ENCODE measurements at places on chromosomes 5 and 9.

- no peak for DNase-seq
Observed at GRCh38 chr5:105680858-105681475, 1989.8 kb downstream of the EFNA5 start.

DNA sequence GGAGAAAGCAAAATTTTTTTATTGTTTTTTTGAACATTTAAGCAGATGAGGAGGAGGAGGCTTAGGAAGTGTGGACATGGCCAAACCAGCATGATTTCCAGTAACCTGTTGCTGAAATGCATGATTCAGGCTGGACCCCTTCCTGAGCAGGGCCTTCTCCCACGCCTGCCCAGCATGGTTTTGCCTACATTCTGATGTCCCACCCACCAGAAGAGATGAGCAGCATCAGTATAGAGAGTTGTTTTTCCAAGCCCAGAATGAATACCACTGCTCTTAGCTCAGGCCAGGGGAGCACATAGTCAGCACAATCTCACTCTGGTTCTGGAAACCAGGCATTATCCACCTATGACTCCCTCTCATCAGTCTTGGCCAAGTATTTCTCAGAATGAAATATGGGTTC lies 90.1 kb downstream of the PAPPA start:
- DNase-seq: no peak

- no peak for DNase-seq
Observed at GRCh38 chr9:20208961-20209371, 413.3 kb downstream of the MLLT3 start.

GRCh38 chr5:119055294-119055693 lies 15.6 kb upstream of the DMXL1 start:
- no peak for DNase-seq

DNA sequence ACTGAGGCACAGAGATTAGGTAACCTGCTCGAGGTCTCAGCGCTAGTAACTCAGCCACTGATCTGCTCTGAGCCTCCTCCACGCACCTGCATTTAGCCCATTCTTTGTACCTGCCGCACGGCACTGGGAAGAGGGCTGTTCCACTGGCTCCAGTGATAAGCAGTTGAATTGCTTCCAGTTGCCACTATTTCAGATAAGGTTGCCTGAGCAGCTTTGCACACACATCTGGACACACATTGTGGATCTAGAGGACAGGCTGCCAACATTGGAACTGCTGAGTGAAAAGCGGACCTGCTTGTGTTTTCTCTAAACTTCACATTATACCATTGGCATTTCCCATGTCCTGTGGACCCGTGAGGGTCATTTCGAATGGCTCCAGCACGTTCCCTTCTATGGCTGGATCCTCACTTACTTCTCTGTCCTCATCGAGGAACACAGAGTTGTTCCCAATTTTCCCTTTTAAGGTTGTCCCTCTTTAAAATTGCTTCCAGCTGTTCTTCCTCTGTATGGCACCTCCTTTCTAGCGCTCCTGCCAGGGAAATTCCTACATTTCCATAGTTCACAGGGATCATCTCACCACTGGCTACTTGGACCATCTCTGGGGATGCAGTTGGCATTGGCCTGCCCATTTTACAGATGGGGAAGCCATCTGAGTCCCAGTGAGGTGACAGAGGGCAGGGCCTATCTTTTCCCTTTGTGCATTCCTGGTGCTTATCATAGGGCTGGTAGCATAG lies 45.9 kb upstream of the RPL26L1 start:
- DNase-seq: no peak

DNA sequence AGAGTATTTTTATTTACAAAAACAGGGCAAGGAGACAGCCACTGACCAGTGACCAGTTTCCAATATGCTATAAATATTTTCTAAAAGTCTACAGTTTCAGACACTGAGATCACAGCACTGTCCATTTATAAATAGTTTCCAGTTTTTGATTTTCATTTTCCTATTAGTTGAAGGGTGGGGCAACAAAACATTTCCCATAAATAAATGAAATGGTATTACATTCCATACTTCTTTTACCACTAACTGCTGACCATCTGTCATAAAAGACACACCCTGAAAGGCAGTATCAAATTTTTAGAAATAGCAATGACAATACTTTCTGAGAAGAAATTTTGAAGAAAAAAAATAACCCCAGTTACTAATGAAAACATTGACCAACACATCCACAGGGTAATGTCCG lies 126.7 kb downstream of the ARSB start:
- DNase-seq: no peak

DNA sequence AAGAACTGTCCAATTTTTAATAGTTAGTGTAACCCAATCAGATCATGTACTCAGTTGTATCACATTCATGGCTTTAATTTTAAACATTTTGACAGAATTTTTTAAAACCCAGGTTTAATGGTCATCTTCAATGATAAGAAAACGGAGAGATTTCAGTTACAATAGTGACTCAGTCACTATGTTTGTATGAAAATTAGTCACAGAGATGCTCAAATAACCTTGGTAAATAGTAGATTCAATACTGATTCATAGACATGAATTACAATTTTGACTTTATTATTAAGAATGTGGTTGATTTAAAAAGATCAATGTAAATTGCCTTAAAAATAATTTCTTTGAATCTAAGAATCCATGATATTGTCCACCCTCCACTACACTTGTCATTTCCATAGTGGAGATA lies 64.6 kb upstream of the TYRP1 start:
- DNase-seq: no peak
